AG08395 (cell line): ENCODE measurements at places on chromosomes 2 and 18.

DNA sequence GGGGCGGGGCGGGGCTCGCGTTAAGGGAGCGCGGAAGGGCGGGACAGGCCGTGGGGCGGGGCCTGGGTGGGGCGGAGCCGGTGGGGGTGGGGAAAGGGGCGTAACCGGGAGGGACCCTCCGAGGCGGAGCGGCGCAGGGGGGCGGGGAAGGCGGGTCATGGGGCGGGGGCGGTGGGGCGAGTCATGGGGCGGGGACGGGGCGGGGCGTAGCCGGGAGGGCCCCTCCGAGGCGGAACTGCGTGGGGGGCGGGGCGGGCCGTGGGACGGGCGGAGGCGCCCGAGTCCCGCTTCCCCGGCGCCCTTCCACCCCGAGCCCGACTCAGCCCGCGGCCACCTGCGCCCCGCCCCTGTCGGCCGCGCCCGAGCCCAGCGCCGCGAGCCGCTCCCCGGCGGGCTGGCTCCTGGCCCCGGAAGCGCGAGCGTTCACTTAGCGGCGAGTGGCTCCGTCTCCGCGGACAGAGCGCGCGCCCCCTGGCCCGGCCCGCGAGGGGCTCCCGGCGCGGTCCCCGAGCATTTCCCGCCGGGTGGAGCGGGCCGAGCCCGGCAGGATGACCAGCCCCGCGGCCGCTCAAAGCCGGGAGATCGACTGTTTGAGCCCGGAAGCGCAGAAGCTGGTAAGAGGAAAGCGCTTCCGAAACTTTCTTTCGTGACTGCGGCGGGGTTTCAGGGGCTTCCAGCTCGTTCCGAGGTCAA lies 64.7 kb downstream of the LRRFIP1 start:
- peak; percentile 96 for DNase-seq

DNA sequence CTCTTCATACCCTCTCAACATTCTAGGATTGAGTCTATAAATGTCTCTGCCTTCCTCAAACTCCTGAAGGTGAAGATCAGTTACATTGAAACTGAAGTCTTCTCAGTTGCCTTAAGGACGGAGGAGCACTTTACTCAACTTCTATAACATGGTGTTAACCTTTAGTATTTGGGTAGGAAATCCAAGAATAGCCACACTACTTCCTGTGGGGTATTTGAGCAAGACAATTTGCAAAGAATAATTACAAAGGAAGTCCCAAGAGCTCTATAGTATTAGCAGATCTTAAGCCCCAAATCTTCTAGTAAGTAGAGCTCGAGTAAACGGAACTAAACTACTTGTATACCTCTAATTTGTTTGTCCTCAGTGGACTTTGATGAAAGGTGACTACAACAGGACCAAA lies 80.9 kb downstream of the SP100 start:
- no peak for DNase-seq

DNA sequence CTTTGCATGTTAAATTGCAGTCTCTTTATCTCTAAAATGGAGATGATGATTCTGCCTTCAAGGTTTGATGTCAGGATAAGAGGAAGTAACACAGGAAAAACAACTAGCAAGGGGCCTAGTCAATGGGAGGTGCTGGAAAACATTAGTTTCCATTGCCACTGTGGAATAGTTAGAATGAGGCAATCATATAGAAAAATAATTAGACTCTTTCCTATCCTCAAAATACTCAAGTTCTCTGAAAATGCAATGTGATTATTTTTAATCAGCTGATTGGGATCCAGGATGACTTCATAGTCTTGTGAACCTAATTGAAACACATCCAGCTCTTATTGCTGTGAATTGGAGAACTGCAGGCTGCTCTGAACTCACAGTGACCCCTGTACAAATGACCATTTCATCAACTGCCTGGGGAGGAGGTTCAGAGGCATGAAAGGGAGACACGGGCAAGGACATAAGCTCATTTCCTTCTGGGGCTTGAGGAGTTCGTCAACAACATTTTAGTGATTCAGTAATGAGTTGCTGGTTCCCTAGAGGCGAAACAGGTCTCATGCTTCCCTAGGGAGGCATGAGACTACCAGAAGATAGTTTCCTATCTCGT lies 422.5 kb downstream of the LPIN1 start:
- peak; percentile 75 for DNase-seq

DNA sequence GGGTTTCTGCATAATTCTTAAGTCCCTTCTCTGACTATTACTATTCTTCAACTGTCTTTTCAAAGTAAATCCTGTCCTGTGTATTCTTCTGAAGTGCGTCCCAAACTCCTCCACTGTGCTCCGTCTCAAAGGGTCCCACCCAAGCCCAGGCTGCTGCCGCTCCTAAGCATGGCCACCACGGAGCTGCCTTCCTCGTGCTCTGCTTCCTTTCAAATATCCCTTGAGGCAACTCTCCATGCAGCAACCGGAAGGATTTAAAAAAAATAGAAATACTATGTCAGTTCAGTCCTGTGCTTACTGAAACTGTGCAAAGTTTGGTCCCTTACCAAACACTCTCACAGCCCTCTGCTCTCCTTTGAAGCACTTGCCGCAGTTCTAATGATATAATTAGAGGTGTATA lies 116.1 kb downstream of the NOL10 start:
- DNase-seq, result no peak

GRCh38 chr2:234764372-234764771 lies 187.4 kb upstream of the SH3BP4 start:
- no peak for DNase-seq

GRCh38 chr2:111160758-111161157 lies 40.0 kb downstream of the BCL2L11 start:
- peak; percentile 91 for DNase-seq

DNA sequence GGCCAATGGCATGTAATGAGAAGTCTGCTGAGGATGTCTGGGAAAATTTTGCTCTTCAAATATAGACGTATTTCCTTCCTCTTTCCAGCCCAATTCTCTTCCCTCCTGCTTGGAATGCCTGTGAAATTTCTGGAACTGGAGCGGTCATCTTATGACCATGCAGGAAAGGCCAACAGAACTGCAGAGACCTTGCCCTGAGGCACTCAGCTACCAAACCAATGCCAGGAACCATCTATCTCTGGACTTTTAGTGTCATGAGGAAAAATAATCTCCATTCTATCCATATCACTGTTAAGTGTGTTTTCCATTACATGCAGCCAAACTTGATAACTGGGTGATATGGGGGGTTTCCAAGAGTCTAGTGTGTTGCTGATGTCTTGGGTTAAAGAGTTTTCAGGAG lies 363.7 kb downstream of the SLC4A3 start:
- no peak for DNase-seq

DNA sequence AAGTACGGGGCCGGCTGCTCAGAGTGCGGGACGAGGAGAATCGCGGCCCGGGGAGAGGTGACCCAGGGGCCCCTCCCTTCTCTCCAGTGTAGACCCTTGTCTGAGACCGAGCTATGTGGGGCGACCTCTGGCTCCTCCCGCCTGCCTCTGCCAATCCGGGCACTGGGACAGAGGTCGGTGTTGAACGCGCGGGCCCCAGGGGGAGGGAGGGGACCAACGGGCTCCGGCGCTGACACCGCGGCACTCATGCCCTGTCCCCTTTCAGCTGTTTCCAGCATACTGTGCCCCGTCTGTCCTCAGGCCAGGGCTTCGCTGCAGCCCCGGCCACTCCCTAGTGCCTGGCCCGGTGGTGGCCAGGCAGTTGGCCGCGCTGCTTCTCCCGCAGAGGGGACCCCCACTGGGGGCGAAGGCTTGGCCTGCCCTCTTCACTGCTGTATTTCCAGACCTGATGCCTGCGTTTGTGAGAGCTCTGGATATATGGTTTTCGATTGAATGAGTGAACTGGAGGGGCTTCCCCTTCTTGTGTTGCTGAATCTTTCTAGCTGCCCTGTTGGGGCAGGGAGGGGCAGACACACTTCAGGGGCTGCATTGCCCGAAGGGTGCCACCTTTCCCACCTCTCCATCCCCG lies 809 bp downstream of the DBI start:
- peak; percentile 61 for DNase-seq

- no peak for DNase-seq
Observed at GRCh38 chr2:173715441-173715840, 249.7 kb downstream of the SP3 start.

DNA sequence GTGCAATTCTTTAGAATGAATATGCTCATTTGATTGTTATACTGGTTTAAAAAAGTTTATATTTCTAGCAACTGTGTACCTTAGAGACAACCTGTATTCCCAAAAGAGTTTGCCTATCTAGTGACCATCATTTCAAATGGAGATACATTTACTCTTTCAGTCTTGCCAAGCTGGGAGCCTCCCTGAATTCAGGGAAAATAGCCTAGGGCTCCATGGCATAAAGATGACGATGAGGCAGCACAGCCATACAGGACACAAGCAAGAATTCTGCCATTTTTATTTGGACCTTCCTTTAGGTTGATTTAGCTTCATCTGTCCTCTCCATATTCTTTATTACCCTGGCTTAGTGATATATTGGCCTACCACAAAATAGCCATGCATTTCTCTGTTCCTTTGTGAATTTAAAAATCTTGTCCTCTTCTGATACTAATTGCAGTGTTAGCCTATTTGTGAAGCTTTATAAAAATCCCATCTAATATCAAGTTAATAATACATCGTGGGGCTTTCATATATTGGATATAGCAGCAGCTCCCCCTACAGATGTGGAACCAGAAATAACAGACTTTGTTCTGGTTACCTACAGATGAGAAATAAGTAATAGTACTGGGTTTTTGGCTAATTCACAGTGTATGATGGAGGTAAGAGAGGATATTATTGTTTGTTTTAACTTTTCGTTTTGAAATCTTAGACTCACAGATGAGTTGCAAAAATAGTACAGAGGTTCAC lies 1661.9 kb upstream of the PIK3C3 start:
- DNase-seq, result no peak

- peak; percentile 89 for DNase-seq
Observed at GRCh38 chr2:37020212-37020886, 54.0 kb upstream of the STRN start.

GRCh38 chr18:63099848-63100629 lies 219.5 kb downstream of the BCL2 start:
- DNase-seq, result no peak

DNA sequence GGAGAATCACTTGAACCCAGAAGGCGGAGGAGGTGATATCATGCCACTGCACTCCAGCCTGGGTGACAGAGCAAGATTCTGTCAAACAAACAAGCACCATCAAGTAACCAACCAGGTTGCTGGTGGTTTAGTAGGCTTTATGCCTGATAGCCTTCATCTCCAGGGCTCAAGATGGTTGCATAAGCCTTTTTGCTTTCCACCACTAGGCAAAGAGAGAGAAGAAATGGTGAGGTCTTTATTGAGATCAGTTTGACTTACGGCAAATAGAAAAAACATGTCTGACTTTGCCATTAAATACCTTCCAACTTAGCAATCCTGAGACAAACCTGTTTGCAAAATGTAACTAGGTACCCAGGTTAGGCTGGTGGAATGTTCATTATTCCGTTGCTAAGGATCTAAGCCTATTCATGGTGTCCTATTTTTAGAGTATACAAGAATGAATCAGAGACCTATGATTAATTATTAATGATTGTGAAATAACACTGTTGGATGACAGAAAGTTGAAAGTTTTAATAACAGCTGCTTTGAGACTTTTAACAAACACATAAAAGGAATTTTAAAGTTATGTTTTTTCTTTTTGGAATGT lies 53.5 kb upstream of the SLC38A11 start:
- DNase-seq, result no peak

GRCh38 chr2:220000586-220000985 lies 373.2 kb downstream of the SLC4A3 start:
- DNase-seq, result no peak

DNA sequence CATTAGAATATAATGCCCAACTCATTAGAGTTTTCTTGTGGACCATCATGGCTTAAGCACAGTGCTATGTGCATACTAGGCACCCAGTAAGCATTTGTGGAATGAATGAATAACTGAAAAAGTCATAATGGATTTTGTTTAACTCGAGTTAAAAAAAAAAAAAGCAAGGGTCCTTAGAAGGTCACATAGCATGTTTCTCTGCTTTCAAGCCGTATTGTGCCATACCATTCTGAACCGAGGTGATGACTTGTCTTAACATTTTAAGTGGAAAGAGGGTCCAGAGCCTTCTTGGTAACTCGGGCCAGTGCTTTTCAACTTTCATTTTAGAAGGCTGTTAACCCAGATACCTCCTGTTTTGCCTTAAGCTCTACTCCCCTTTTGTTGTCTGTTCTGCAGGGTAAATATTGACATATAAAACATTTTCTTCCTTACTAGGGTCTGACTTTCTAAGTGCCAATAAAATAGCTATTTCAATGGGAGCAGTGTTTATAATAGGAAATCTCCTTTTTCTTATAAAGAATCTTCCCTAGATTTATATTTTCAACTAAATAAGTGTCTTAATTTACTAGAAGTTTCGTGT lies 787 bp upstream of the ADGRF3 start:
- DNase-seq, result no peak

GRCh38 chr2:11955884-11956291 lies 209.5 kb downstream of the LPIN1 start:
- no peak for DNase-seq

DNA sequence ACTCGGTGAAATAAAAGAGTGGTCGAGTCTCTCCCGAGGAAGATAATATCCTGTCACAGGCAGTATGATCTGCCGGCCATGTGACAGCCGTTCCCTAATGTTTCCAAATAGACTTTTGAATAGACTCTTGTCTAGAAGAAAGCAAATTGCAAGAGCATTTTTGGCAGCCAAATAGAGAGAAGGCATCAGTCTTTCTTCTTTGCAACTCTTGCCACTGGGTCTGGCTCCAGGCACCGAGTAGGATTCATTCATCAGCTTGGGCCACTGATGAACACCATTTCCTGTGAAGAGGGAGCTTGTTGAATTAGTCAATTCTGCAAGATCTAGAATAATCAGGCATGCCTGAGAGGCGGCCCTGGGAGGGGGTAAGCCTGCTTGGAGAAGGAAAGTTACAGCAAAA lies 165.6 kb downstream of the KLHL29 start:
- no peak for DNase-seq

GRCh38 chr2:168804214-168804613 lies 1.8 kb downstream of the NOSTRIN start:
- no peak for DNase-seq

- DNase-seq, result no peak
Observed at GRCh38 chr2:68800027-68800401, 65.4 kb downstream of the ARHGAP25 start.

GRCh38 chr2:7674606-7675005 lies 757.4 kb downstream of the RNF144A start:
- peak; percentile 31 for DNase-seq

DNA sequence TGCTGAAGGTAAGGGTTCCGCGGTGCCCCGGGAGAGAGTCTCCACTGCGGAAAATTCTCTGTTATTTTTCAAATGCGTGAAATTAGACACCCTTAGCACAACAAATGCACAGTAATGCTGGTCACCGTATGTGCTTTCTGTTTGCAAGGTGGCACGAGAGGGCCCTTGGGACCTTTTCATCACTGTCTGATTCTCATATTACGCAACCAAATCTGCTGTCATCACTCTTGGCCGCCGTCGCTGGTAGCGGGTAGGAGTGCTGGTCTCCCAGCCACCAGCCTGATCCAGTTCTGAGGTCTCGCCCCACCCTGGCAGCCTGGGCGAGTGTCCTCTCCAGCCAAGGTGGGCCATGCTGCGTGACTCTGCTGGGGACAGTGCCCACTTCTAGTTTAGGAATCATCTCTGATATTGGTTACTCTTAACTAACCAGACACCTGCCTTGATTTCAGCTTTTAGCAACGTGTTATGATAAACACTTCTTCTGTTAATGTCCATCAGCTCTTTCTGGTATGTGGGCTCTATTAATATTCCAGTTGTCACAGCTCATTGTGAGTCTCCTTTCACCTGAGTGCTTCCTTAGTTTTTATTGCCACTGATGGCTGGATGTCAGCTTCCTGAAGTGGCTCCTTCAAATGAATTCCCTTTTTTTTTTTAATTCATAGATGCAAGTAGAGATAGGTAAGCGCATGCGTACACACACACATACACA lies 199.4 kb downstream of the GBX2 start:
- no peak for DNase-seq

- DNase-seq, result no peak
Observed at GRCh38 chr2:178632729-178633128, 152.5 kb downstream of the PLEKHA3 start.
